ENCODE measurements at places on chromosomes 12 and 14. TPM values are rescaled to one million over a fixed set of nuclear protein-coding genes. Genes with fewer than 3 reads are reported as not detected.

DNA sequence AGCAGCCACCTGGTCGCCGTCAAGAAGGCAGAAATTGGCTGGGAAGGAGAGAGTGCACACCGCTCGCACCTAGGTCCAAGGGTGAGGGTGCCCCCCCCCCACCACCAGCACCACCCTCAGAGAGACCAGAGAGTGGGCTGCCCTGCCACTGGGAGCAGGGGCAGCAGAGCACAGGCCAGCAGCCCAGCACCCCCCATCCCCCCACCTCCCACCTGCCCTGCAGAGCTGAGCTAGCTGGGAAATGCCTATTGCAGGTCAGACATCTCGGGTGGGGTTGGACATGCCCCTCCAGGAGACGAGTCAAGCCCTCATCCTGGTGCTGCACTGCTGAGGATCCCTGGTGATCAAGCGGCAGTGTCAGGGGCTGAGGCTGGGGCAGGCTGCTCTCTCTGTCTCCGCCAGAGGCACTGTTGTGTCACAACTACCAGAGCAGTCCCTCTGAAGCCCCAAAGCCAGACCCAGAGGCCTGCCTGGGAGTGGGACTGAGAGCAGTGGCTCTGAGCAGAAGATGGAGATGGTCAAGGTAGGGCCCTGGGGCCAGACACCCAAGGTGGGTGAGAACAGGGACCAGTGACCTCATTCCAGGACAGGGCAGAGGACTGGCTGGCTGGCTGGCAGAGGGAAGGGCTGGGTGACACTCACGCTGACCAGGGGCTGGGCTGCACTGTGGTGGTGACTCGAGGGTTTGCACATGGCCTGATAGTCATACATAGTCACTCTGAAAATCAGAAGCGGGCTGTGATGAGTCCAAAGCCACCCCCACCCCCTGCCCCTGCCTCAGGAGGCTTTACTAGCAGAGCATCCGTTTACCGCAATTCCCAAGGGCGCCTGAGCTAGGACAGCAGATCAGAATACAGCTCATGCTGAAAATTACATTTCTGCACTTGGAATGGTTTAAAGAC lies 19.7 kb upstream of the LRTM2 start:
- no peak for DNase-seq

DNA sequence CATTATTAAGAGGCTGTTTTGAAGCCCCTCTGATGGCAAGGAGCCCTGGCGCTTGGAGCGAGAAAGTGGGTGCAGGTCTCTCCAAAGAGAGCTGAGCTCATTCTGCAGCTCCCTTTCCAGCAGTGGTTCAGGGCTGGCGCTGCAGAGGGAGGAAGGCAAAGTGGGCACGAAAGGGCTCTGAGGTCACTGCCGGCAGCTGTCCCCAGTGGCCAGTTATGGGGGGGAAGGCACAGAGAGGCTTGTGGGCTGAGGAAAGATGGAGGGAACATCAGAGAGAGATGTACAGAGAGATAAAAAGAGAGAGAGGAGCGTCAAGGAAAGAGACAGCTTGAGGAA lies 75.2 kb upstream of the TBX5 start:
- no peak for DNase-seq

DNA sequence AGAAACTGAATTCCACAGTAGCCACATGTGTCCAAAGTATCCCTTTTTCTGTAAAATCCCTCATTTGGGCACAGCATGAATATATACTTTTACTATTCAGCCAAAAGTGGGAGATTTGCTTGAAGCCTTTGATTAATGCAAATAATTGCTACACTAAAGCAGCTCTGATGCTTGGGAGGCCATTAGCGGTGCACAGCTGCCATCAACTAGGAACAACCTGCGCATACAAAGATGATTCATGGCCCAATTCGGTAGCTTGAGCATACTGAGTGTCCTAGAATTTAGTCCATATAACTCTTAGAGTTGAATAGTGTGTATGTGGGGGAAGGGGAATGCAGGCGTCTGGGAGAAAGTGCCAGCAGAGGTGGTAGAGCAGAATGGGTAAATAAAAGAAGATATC lies 277.0 kb upstream of the RMST start:
- no peak for DNase-seq

CD163L1 gene
- total RNA-seq: 0.08 TPM

CLEC2A gene
- not detected for total RNA-seq
